GM04503 (cell line): ENCODE measurements at places on chromosomes 16 and 17.
A peak's percentile ranks its signal among the peaks of the same experiment; 100 is the strongest.

DNA sequence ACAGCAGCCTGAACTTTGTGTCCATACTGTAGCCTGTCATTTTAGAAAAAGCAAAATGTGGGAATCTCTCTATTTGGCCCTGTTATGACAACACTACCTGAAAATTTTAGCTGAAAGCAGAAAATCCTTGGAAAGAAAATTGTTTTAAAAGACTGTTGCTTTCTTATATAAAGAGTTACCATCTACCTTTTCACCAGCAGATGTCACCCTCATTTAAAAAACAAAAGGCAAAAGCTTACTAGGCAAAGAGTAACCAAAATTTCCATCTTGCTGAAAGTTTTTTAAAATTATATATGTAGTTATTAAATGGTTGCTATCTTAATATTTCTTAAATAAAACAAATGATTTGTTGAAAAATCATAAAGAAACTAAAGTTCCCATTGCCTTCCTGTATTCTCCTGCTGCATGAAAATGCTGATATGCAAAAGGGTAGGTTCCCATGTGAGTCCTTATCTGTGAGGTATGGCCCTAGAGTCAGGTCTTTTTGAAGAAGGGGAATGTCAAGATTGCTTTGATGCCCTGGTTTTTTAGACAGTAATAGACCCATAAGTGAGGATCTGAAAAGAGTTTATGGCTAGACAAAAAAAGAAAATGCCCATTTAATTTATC lies 61.0 kb downstream of the TNRC6C start:
- DNase-seq, result peak; percentile 16

GRCh38 chr17:46044286-46044928 lies 45.4 kb downstream of the STH start:
- peak; percentile 60 for DNase-seq

- DNase-seq, result no peak
Observed at GRCh38 chr17:45353043-45353442, 36.2 kb upstream of the MAP3K14 start.

DNA sequence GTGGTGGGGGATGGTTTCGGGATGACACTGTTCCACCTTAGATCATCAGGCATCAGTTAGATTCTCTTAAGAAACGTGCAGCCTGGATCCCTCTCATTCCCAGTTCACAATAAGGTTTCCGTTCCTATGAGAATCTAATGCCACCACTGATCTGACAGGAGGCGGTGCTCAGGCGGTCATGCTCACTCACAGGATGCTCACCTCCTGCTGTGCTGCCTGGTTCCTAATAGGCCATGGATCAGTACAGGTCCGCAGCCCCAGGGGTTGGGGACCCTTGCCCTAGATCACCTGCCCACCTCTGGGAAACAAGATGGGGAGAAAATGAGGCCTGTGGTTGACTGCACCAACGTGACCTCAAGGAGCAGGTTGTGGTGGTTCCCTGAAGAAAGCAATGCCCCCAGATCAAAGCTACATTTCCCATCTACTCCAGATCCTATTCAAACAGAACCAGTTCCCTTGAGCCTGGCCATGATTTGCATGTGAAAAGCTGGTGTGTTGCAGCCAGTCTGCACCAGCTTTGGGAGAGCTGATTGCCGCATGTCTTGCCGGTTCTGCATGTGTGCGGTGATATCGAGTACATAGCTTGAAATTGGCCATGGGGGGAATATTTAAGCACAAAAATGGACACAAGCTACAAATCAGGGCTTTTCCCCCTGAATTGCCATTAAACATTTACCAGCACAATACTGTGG lies 183.2 kb upstream of the HSBP1 start:
- no peak for DNase-seq

GRCh38 chr17:4409659-4410058 lies 24.1 kb upstream of the SPNS3 start:
- no peak for DNase-seq

- no peak for DNase-seq
Observed at GRCh38 chr17:80779961-80780380, 211.7 kb upstream of the CHMP6 start.

GRCh38 chr16:69563605-69564580 lies 1.9 kb upstream of the NFAT5 start:
- no peak for DNase-seq

- no peak for DNase-seq
Observed at GRCh38 chr17:33209671-33210070, 83.4 kb downstream of the ASIC2 start.

DNA sequence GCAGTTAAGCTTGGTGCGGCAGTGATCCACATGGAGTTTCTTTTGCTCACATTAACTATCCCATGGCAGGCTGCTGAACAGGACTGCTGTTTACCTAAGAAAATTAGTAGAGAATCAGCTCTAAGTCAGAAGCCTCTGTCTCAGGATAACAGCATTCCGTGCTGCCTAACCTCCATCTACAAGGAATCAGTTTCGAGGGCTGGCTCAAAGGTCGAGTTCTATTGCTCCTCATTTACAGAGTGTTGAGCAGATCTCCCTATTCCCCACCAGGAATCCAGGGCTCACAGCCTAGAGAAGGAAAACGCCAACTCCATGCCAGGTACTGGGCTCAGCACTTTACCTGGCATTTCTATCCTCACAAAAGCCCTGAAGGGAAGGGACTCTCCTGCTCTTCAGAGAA lies 9.9 kb downstream of the GINS2 start:
- no peak for DNase-seq

DNA sequence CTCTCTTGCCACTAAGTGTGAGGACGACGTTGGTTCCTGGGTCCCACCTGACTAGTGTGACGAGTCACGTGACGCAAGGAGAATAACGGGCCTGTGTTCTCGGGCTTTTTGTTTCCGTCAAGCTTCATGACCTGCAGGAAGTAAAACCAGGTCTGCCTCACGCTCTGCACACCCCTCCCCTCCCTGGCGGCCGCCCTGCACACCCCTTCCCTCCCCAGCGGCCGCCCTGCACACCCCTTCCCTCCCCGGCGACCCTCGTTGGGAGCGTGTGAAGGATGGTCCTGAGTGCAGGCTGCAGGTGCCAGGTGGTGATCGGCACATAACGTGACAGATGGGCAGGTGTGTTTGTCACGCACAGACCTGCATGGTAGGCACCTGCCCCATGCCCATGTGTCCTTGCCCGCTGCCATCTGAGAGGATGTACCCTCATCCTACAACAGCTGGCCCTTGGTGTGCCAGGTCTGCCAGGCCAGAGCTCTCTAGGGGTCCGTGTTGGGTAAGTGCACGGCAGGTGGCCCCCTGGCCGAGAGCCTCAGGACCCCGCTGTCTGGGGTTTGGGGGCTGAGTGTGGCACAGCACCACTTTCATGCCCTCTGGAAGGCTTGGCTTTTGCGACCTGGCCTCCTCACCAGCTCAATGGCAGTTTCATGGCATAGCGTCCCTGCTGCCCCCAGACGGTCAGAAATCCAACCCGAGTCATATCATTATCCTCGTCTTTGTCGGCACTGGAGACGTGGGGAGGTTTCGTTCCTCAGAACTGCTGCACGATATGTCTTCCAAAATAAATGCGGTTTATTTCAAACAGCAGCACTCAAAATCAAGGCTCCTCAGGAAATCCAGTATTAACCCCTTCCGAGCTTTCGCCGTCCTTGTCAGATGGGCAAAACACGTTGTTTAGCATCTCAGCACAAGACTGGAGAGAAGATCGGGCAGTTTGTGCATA lies 191.8 kb upstream of the CHMP6 start:
- DNase-seq, result no peak

- DNase-seq, result no peak
Observed at GRCh38 chr16:27214084-27214961, 11.0 kb downstream of the KDM8 start.

DNA sequence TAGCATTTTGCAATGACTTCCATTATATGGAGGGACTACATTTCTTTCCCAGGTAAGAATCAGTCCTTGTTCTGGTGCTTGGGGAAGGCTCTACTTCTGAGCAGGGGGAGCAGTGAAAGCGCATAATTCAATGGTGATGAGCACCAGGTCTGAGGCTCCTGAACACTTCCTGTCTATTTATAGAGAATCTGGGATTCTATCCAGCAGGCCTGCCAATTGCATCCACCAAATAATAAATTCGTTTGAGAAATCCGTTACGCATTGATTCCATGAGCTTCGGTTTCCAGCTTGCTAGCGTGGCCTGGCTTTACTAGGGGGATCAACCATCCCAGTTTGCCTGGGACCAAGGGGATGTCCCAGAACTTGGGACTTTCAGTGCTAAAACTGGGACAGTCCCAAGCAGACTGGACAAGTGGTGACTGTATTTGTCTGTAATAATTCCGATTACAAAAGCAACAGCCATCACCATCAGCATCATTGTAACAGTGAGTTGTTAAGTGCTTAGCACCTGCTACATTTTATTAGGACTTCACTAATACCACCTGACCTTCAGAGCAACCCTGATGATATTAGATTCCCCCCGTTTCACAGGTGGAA lies 349.9 kb downstream of the MAF start:
- DNase-seq, result no peak

DNA sequence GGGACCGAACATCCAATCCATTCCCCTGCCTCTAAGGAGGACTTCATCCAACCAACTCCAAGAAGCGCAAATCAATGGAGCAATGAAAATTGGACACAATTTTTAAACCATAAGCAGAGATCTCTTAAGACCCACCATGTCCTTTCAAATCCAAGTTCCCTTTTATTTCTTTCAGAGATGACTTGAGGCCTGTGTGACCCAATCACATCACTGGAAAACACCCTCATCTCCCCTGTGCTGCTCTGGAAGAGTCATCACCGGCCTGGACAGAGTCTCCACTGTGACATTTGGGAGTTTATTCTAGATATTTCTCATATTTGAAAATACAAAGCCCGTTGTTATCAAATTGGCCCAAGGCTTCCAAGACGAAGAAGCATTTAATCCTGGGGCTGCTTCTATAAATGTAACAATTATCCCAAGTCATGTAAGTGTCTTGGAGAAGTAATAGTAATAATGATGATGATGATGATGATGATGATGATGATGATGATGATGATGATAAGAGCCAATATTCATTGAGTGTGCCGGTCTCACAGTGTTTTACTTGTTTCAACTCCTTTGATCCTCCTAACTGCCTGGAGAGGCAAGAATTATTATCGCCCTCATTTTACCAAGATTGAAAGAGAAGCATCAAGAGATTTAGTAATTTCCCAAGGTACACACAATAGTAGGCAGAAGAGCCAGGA lies 72.1 kb downstream of the COPRS start:
- no peak for DNase-seq

DNA sequence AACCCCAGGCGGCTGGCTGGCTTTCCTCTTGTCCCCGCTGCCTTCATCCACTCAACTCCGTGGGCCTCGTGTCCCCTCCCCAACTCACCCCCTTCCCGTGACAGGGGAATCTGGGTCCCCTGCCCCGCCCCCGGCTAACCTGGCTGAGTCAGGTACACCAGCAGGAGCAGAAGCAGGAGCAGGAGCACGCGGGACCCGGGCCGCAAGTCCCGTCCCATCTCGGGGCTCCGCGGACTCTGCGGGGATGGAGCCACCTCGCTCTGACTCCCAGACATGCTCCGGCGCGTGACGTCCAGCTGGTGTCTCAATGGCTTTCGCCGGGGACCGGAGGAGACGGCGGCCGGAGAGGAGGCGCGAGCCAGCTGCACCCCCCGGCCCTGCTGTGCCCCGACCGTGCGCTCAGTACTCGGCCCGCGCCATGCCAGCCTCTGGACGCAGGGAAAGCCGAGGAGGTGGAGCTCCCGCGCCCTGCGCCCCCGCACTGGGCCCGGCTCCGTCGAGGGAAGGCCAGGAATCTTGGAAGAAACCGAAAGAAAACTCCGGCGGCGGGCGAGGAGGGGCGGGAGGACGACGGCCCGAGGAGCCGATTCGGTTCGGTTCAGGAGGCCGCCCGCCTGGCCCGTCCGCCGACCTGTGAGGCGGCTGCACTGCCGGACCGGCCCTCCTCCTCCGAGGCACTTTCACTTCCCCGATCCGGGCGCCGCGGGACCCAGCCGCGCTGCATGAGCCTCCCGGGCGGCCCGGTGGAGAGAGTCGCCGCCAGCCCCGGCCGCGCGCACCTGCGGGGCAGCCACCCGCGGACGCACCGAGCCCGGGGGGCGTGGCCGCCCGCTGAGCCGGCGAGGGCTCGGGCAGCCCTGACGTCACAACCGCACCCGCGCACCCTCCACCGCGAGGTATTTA lies at the start of the genes CXCL16 and ZMYND15:
Gene CXCL16 (minus strand): TSS at position 807 of the 903 bp plus-strand sequence. CDS start 589 bp downstream, at position 218.
Gene ZMYND15 (plus strand): TSS at position 712 of the 903 bp plus-strand sequence. CDS start 716 bp downstream, outside the sequence.
- DNase-seq, result no peak

DNA sequence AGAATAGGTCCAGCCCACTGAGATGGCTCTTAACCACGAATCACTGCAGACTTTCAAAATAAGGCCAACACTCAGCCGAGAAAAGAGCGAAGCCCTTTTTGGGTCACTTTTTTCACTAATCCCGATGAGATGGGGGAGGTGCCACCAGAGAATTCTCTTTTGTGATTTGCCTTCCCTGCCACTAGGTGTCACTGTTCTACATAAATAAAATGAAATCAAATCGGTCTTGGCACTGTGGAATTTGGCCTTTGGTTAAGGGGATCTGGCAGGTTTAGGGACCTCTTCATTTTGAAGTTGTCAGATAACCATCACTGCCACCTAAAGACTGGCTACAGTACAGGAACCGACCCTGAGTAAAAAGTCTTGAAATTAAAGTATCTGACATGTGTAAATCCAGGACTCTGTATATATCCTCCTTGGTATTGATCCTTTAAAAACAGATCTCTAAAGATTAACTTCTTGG lies 147.0 kb downstream of the HS3ST4 start:
- peak; percentile 0 for DNase-seq

DNA sequence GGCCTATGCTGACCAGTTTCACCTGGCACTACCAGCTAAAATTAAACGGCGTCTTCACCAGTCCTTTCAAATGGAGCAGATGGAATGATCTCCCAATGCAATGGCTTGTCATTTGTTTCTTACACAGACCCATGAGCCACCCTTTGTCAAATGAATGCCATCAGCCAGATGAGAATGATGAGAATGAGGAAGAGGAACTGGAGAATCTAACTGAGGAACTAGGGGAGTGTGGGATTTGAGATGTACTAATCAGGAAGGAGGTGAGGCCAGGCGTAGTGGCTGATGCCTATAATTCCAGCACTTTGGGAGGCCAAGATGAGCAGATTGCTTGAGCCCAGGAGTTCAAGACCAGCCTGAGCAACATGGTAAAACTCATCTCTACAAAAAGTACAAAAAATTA lies 116.4 kb downstream of the HS3ST3A1 start:
- DNase-seq, result no peak

DNA sequence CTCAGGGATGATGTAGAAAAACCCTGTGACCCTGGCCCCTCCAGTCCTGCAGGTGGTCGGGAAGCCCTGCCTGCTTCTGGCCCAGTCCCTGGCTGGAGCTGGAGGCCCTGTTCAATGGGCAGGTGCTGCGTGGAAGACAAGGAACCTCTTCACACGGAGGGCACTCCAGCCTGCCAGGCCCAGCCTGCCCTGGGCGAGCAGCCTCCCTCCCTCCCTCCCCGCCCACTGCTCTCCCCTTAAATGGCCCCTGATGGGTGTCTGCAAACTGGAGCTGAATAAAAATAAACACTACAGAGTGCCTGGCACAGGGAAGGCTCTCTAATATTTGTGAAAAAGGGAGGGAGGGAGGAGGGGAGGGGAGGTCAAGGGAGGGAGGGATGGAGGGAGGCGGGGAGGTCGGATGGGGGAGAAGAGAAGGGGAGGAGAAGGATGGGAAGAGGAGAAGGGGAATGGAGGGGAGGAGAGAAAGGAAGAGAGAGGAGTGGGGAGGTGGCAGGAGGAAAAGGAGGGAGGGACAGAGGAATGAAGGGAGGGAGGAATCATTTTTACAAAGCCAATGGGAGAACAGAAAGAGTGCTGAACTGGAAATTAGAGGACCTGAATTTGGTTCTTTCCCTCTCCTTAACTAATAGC lies 222.8 kb upstream of the TNRC6C start:
- DNase-seq, result no peak

- DNase-seq, result no peak
Observed at GRCh38 chr17:394718-395095, 42.1 kb upstream of the RPH3AL start.
